ENCODE measurements at places on chromosomes 1 and 21.
A peak's percentile ranks its signal among the peaks of the same experiment; 100 is the strongest.

DNA sequence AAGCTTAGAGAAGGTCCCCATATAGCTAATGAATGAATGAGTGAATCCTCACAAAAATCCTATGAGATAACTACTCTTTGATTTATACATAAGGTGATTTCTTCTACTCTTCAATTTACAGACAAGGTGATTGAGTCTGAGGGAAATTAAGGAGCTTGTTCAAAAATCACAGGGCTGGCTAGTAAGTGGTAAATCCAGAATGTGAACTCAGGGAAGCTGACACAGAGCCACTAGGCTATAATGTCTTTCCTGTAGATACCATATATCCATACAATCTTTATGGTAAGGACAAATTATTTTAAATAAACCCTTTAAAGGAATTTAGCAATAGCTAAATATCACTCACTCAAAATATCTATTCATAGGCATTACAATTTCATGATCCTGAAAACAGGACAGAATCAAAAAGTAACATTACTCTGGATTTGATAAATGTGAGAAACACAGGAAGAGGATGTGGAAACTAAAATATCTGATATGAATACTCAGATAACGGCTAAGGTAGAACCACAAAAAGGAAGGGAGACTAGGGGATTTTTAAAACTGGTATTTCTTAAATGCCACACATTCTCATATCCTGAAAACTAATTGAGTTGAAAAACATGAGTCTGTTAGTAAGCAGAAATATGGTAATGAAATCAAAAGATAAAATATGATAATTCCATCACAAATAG is 108.2 kb downstream of the NBPF12 start:
- no peak for DNase-seq

GRCh38 chr1:206482611-206483010 is 12.3 kb downstream of the IKBKE start:
- no peak for DNase-seq

DNA sequence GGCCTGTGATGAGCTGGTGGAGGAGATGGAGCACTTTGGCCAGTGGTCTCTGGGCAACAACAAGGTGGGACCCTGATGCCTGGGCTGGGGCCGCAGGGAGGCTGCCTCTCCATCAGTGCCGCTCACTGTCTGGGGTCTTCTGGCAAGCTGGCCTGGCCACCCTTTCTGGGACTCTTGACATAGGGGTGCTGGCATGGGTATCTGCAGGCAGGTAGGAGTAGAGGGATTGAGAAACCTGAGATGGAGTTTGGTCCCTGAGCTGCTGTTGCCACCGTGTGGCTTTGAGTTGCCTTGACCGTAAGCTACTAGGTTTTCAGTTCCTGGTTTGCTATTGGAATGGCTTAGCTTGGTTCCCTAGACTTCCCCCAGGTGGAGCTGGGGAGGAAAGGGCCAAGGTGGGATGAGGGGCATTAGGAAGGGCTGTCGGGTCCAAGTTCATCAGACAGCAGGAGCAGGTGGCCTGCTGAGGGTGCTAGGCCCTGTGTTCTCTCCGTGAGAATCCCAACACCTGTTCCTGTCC is 13.2 kb upstream of the MFN2 start:
- peak; percentile 21 for DNase-seq

- peak; percentile 23 for DNase-seq
These were observed 150.0 kb upstream of the KCTD3 start for GRCh38 chr1:215417122-215417521.

- DNase-seq: no peak
These were observed 791 bp downstream of the USP24 start for GRCh38 chr1:55214212-55214933.

- no peak for DNase-seq
These were observed 36.7 kb downstream of the NFIA start for GRCh38 chr1:61119085-61119484.

DNA sequence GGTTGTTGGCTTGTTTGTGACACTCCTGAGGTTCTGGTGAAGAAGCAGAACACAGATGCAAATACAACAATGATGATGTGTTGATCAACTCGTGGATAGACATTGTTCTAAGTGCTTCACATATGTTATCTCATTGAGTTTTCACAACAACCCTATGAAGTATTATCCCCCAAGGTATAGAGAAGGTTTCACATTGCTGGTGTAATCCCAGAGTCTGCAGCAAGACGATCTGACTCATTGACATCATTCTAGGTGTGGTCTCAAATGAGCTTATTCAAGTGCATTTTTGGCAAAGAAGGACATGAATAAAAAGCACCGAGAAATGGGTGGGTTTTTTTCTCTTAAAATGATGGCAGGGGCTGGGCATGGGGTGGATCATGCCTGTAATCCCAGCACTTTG is 64.1 kb upstream of the SCAF4 start:
- DNase-seq: no peak

DNA sequence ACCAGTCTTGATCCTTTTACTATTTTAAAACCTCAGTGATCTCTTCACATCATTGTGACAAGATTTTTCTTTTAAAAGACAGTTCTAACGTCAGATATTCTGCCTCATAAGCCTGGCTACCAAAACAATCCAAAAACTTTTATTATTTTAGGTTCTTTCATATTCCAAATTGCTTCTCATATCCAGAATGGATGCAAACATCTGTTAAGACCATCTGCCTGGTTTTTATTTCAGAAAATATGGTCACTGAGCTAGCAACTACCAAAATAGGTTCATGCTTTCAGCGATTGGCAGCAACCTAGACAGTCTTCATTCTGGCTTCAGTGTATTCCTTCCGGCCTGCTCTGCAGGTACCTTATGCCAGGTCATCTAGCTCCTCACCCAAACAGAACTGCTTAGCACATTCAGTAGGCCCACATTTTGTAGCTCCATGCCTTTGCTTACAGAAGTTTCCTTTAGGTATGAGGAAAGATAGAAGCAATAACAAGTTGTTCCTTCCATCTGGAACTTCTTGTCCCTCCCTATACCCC is 59.0 kb upstream of the CACYBP start:
- no peak for DNase-seq

- DNase-seq: no peak
These were observed 93.4 kb upstream of the KCNE2 start for GRCh38 chr21:34270411-34270810.

- peak; percentile 79 for DNase-seq
These were observed 160.2 kb downstream of the DHRS3 start for GRCh38 chr1:12457771-12458170.

GRCh38 chr1:246795906-246796694 is 71.9 kb downstream of the SCCPDH start:
- no peak for DNase-seq

- DNase-seq: peak; percentile 16
These were observed 729.0 kb upstream of the BRINP3 start for GRCh38 chr1:191206513-191207207.

DNA sequence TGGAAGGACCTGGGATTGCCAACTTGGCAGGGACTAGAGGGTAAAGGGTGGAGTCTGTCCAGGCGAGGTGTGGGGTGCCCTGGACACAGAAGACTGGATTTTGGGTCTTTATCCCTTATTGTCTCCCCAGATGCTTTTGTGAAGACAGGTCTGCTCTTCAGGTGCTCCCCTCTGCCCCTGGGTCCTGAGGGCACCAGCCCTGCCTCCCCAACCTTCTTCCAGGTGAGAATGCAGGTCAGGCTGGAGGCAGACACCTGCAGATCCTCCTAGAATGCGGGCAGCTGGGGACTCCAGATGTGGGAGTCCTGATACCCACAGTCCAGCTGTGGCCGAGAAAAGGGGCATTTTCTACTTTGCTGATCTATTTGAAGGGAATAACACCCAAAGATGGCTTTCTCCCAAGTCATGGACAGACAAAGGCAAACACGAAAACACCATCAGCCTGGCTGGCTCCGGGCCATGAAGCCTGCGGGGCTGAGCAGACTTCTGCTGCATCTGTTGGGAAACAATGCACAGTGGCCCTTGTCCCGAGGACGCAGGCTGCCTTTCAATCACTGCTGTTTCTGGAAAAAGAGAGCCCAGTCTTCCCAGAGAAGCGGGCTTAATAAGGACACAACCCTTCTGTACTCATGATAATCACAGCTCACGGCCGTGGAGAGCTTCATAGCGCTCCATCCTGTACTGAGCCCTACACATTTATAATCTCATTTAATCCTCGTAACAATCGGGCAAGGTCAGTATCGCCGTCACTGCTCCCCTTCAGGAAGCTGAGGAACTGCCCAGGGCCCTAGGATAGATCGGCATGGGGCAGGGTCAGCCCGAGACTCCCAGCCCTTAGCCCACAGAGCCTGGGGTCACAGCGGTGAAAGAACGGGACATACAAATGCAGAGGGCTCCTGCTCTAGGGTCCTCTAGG is 62.0 kb upstream of the ABCG1 start:
- peak; percentile 13 for DNase-seq

GRCh38 chr1:202145068-202145743 is 669 bp upstream of the ARL8A start:
- DNase-seq: no peak

GRCh38 chr1:200112290-200112689 is 84.8 kb downstream of the NR5A2 start:
- DNase-seq: no peak

GRCh38 chr21:44931501-44932407 is 8.1 kb upstream of the SLX9 start:
- DNase-seq: no peak

DNA sequence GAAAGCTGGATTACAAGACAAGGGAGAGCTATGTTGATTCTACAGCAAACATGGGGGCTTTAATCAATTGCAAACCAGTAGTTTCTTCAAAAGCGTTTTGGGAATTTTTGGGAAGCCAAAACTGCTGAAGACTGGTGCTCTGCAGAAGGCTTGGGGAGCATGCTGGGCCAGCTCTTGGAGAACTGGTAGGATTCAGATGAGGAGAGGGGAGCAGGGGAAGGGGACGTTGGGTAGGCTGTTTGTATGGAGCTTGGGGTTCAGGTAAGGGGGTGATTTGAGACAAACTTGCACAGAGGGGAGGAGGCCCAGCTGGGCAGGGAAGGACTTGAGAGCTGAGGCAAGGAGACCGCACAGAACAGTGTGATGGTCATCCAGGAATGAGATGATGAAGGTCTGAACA is 2.6 kb upstream of the MYOG start:
- no peak for DNase-seq

- DNase-seq: no peak
These were observed 18.8 kb downstream of the TNFRSF25 start for GRCh38 chr1:6447016-6447817.

DNA sequence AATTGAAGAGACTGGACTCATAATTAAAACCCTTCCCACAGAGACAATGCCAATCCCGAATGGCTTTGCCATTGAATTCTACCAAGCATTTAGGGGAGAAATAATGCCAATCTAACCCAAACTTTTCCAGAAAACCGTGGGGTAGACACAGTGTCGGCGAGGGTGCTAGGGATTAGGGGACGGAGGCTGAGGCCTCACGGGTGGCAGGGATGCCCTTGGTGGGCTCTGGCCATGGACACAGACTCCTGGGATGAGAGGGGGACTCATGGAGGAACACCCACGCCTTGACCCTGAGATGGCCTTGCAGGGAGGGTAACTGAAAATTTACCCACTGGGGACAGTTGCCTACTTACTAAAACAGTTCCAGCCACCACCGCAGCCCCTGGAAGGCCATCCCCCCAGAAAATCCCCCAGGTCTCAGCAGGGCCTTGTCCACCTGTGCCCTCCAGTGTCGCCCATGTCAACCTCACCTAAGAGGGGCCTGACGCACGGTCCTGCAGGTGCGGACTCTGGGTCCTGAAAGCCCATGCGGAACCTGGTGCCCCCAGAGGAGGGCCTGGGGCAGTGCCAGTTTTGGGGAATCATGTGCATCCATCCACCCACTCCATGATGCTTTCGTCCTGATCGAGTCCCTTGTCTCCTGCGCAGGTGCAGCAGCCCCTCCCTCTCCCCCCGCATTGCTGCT is 1.9 kb downstream of the KRTAP10-5 start:
- no peak for DNase-seq

DNA sequence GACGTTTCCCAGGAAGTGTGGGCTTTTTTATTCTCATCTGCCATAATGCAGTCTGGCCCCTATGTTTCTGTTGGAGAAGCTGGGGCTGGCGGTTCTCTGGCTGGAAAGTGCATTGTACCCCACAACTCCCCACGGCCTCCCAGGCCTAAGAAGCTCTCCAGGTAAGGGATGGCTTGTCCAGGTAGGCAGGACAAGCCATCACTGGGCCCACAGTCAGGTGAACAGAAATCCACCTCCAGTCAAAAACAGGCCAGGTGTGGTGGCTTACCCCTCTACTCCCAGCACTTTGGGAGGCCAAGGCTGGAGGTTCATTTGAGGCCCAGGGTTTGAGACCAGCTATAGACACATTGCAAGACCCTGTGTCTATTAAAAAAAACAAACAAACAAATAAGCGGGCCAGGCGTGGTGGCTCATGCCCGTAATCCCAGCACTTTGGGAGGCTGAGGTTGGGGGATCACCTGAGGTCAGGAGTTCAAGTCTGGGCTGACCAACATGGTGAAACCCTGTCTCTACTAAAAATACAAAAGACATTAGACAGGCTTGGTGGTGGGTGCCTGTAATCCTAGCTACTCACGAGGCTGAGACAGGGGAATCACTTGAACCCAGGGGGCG is 3.1 kb upstream of the WNT9A start:
- DNase-seq: no peak

- peak; percentile 33 for DNase-seq
These were observed 87.4 kb downstream of the UBR4 start for GRCh38 chr1:19122668-19123067.

DNA sequence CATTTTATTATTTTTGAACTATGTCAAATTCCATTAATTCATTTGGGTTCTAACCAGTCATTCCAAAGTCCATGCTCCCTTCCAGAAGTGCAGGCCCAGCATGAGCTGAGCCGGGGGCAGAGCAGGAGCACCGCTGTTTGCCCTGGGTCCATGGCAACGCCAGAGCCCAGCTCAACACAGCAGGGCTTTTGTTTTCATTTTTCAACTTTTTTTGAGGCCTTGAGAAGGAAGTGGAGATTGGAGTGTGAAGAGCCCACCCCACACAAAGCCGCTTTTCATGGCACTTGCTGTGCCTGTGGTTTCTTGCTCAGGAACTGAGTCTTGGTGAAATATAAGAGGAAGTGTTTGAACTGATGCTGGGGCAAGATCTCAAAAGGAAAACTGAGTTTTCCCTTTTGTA is 13.2 kb upstream of the PRMT2 start:
- DNase-seq: peak; percentile 34

- no peak for DNase-seq
These were observed 49.9 kb downstream of the TRPM2 start for GRCh38 chr21:44403106-44404020.

DNA sequence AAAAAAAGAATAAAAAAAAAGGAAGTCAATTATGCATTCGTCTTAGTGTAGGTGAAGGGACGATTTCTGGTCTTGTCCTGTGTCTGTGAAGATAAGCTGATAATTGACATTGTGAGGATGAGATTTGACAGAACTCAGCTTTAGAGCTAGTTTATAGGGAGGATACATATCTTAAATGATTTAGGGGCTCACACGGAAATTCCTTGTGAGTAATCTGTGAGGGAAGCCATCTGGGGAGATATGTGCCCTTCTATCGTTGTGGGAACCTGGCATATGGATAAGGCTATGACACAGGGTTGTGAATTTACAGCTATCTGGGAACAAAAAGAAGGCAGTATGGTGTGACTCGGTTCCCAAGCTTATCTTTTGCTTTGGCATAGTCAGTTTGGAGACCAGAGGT is 71.1 kb downstream of the RABGAP1L start:
- no peak for DNase-seq
